ENCODE measurements at places on chromosomes 16 and 17.

GRCh38 chr16:56351481-56351880, 73.9 kb downstream of the AMFR start:
- DNase-seq, result no peak

GRCh38 chr16:3592559-3592958, 15.4 kb upstream of the NLRC3 start:
- DNase-seq, result no peak

- DNase-seq, result no peak
Measured at GRCh38 chr16:51210087-51210486, 59.0 kb upstream of the SALL1 start.

DNA sequence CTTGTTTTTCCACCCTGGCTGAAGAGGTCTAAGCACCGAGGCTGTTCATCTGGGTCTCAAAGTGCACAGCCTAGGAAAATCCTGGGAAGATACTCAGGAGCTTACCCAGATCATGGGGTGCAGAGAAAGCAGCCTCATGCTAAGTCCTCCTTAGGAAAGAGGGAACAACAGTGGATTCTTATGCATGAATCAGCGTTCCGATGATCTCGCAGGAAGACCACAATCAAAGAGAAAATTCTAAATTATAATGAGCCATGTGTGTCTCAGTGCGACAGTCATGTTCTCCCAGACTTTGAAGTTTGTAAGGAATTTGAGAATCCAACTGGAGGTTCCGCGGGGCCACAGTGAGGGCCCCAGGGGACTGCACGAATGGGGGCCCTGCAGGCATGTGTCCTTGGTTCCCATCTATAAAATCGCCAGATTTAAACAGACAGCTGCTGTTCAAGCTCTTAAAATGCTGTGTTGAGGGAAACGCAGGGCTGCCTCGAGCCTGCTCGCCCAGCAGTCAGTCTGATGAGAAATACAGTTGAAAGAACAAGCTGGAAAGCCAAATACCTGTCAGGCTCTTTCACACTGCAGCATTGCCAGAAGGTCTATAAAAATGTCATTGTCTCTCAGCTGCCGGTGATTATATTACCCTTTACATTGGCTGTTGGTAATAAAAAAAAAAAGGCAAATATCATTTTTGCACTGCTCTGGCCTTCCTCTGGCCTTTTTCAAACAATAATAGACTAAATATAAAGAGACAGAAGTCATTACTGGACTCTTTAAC, 152.1 kb downstream of the PMP22 start:
- DNase-seq, result no peak

All from WERI-Rb-1 (cell line).